ENCODE measurements at places on chromosomes 2 and 18.

- no peak for DNase-seq
Observed at GRCh38 chr18:42229211-42230210, 274.5 kb downstream of the PIK3C3 start.

DNA sequence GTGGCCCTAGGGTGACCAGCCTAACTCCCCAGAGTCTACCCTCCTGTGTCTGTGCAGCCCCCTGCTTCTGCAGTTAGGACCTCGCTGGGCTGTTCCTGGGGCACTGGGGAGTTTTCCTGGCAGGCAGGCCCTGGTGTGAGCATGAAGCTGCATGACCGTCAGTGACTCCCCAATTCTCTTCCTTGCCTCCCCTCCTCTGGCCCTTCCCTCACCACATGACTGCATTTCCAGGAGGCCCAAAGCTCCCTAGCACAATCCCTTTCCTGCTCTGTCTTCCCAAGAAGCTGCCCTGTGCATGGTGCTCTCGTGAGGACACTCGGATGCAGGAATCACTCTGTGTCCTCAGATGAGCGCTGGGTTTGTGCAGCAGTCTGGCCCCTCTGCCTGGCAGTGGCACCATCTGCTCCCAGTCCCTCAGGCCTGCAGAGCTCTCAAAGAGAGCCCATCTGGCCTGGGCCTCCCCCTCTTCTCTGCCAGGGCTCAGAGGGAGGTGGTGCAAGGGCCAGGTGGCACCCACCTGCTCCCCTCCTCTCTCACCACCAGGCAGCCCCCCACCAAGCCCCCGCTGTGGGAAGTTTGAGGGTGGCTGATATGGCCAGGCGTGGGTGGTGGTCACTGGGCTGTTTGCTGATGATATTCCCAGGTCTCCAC lies 125.6 kb upstream of the HS6ST1 start:
- DNase-seq = no peak

DNA sequence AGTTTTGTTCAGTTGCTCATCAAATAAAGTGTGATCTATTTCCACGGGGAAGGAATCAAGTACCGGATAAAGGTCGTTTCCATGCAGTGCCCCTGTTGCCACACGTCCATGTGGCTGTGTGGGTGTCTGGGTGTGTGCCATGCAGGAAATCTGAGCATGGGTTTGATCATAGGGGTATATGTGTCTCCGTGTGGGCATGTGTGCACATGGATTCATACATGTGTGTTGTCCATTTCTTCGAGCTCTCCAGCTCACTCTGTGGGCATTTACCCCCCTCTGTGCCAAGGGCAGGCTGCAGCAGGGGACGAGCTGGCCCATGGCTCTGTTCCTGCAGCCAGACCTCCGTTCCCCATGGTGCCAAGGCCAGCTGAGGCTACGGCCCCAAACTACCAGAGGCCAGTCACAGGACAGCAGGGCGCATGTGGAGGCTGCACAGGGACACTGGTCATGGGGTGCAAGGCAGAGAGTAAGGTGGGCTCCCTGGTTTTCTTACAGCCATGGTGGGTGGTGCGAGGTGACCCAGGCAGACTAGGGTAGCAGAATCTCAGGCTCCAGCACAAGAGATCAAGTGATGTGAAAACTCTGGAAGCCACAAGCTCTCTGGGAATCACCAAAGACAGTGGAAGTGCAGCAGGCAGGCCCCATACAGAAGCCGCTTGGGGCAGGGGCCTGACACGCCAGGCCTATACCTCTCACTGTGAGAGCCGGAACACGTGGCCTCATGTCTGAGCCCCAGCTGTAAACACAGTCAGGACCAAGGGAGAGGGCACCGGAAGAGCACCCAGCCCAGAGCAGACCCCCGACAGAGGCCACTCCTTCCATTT lies 66.4 kb upstream of the RAB6C start:
- DNase-seq = no peak

- DNase-seq = no peak
Observed at GRCh38 chr2:65003037-65003436, 13.8 kb downstream of the SLC1A4 start.

- DNase-seq = no peak
Observed at GRCh38 chr2:84861539-84861938, 19.3 kb downstream of the TRABD2A start.

GRCh38 chr2:206876216-206876860 lies 63.0 kb upstream of the CPO start:
- DNase-seq = no peak

- DNase-seq = no peak
Observed at GRCh38 chr2:45470531-45470930, 140.5 kb downstream of the SRBD1 start.

- no peak for DNase-seq
Observed at GRCh38 chr2:100818606-100819369, 1.2 kb upstream of the NPAS2 start.

DNA sequence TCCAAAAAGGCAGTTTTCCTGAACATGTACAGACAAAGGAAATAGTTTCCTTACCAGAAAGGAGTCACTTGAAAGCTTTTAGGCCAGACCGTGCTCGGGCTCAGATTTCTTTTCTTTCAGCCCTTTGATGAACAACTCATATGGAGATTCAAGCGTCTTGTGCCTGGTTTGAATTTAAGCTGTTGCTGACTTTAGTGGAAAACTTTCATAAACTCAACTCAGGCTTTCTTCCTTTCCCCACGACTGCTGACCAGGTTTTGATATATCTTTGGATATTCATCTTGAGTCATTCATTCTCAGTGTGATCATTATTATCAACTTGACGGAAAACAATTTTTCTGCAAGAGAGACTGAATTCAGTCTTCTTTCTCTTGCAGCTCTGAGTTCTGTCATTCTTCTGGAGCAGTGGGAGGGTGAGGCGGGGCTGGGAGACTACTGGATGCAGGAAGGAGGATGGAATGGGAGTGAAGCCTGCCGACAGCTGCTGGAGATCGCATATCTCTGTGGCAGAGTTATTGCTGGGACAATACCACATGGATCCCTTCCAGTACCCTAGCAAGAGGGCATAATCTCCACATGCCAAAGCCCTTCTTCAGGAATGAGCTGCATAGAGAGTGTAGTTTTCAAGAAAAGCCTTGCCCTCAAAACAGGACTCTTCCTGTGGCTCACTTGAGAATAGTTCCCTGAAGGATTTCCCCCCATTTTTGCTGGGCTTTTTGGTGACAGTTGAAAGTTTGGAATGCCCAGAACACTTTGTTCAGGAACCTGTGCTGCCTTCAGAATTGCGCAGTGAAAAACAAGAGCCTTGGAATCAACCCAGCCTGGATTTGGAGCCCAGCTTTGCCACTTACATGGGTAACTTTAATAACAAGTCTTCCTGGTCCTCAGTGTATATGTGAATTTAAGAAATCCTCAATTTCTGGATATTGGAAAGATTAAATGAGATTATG lies 364.4 kb downstream of the ZNF521 start:
- no peak for DNase-seq

GRCh38 chr2:53087874-53088461 lies 679.6 kb upstream of the CHAC2 start:
- no peak for DNase-seq
